EL (cell line): ENCODE measurements at places on chromosomes 16 and 17.

DNA sequence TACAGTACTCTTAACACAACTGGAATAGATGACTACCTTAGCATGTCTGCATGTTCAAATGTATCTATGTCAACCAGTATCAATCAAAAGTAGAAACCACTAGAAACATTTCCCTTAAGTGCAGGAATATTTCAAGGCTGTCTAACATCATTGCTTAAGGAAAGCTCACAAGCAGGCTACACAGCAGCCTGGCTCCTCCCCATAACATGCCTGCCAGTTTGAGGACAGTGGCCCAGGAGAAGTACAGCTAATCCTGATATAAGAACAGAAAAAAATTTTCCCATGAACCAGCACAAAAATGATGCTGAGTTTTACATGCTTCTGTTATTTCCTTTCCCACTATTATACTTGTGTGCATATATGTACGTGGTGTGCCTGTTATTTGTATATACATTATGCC is 175.1 kb downstream of the MYO1D start:
- DNase-seq: no peak

- no peak for DNase-seq
Measured at GRCh38 chr16:31709181-31709580, 164.4 kb upstream of the ZNF267 start.

- DNase-seq: no peak
Measured at GRCh38 chr17:15408803-15409202, 58.6 kb downstream of the CDRT4 start.

DNA sequence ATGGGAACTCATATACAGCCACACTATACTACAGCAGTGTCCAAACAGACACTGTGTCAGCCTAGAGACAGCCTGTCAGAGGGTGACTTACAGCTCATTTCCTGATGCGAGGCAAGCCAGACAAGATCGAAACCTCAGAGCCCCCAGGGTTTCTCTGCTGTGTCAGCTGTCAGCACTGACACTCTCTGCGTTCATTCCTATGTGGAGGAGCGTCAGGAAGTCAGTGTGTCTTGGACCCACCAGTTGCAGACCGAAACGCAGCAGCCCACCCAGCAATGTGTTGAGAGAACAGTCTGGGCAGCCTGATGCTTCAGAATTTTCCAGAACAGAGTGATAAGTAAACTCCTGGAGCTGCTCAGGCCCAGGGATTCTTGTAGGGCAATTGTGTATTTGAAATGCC is 20.6 kb upstream of the MAPT start:
- DNase-seq: no peak

GRCh38 chr17:4945176-4945943 is 3.0 kb downstream of the PFN1 start:
- peak; percentile 97 for DNase-seq

DNA sequence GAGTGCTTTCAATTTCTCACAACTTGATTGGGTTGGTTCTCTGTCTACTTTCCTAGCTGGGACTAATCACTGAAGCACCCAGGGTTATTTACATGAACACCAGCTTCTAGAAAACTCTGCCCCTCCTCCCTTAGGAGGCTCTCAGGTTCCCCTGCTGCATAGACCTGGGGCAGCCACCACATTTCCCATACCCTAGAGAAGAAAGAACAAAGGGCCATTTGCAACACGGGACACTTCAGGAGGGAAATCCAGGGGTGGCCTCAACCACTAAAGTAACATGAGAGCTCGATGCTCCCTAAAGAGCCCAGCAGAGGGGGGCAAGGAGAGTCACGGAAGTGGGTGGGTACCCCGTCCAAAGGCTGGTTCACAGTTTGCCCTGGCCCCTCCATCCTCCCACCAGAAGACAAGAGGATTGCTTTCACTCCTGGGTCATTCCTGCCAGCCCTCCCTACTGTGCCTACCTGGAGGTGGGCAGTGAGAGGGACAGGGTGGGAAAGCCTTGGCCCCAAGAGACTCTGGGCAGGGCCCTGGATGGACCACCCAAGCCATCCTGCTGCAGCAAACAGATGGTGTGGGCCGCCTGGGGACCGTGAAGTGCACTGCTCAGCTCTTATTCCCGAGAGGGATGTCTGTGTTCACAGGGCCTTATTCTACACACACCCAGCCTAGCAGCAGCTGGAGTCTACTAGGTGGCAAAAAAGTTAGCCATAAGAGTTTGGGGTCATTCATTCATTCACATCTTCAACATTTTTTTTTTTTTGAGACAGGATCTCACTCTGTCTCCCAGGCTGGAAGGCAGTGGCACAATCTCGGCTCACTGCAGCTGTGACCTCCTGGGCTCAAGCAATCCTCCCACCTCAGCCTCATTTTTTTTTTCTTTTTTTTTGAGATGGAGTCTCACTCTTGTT is 392.1 kb downstream of the SOX9 start:
- no peak for DNase-seq

- no peak for DNase-seq
Measured at GRCh38 chr17:66929591-66929990, 34.9 kb upstream of the CACNG4 start.

DNA sequence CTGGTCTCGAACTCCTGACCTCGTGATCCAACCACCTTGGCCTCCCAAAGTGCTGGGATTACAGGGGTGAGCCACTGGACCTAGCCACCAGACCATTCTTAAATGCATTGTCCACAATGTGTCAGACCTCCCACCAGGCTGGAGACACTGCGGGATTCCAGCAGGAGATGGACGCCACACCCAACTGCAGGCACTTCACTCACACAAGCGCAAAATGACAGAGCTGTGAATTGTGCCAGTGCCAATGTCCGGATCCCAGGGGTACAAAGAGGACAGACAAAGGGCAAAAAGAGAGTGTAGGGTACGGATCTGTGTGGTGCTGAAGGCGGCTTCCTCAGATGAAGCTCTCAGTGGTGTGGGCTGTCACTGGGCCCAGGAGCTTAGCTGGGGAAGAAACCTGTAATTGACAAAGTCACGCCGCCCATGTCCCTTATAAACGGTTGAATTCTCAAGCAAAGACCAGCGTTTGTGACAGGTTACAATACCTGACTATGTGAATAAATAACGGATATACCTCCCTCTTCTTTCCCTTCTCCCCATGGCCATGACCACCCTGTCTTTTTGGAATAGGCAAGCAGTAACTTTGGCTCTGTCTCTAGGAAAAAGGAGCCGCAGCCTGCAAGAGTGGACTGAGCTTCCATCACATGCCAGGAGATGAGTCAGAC is 40.0 kb downstream of the HS3ST3A1 start:
- DNase-seq: no peak

- DNase-seq: no peak
Measured at GRCh38 chr17:81306898-81307510, 11.9 kb upstream of the SLC38A10 start.

DNA sequence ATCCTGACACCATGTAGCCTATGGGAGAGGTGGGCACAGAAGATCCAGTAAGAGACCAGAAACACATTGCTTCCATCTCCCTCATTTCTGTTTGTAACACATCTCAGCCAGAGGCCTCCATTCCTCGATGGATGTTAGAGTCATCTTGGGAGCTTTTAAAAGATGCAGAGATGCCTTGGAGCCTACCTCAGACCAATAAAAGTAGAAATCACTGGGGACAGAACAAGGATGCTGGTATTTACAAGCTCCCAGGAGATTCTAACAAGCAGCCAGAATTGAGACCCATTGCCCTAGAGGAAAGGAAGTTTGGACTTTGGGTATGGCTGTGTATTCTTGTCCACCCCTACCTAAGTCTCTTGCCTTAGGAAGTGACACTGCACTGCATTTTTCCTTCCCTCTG is 40.8 kb downstream of the HS3ST3A1 start:
- DNase-seq: no peak

GRCh38 chr17:81337476-81337879 is 42.4 kb upstream of the SLC38A10 start:
- DNase-seq: no peak

DNA sequence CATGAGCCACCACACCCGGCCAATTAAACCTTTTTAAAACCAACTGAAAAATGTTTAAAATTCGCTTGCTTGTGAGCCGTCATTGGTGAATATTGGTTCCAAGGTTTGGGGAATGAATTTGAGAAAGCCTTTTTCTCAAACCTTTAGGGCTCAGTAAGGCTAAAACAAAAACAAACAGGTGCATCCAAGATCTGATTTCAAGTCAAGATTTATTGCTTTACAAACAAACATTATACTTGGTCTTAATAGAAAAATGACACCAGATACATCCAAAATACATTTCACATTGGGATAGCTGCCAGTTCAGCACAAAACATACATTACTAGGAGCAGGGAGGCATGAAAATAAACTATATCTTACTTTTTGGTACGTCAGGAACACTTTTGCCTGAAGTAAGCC is 5.4 kb downstream of the C17orf58 start:
- DNase-seq: no peak

- DNase-seq: no peak
Measured at GRCh38 chr16:70391446-70391845, 44.7 kb downstream of the DDX19A start.

DNA sequence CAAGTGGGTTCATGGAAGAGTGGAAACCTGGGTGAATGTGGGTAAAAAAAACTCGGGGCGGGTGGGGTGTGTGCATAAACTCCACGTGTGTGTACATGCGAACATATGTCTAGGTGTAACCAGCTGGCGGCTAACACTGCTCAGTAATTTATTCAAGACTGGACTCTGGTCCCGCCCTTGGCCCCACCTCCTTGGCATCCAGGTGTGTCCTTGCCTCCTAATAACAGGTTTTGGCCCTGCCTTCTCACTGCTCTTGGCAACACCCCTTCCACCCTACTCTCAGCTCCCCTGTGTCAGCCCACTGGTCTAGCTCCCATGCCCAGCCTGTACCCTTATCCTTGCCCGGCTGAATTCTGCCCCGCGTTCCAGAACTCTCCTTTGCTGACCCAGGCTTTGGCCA is 8.3 kb downstream of the FLII start:
- no peak for DNase-seq

DNA sequence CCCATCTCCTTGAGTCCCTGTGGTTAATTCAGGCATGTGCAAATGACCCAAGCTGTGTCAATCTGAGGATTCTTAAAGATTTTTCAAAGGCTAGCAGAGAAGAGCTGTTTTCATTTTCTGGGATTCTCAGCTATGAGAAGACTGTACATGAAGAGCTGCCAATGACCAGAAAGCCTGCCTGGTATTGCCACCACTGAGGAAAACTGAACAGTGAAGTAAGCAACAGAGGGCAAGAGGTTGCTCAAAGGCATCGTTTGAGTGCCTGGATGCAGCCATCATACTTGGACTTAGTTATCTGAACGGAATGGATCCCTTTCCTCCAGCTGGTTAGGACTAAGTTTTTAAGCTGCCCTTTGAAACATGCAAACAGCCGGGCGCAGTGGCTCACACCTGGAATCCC is 38.4 kb downstream of the FAM20A start:
- no peak for DNase-seq

DNA sequence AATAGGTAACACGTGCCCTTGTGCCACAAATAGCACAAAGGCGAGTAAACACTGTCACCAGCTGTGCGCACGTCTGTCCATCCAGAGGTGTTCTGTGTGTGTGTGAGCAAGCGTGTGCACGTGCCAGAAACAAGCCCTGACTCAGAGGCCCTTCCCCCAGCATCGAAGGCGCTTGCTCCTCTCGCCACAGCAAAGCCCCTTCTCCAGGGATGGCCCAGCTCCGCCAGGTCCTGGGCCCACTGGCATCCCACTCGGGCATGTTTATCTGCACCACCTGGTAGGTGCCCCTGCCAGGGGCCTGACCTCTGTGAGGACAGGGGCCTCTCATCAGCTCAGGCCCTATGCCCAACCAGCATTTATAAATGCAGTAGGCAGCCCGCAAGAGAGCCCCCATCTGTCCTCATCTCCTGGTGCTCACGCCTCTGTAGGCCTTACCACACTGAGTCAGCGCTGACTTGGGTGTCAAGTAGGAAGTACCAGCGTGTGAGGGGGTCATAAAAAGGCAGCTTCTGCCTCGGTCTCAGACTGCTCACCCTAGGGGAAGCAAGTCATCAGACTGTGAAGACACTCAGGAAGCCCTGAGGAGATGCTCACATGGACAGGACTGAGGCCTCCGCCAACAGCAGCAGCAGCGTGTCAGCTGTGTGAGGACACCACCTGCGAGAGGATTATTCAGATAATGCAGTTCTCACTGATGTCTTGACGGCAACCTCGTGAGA is 10.8 kb downstream of the TMEM235 start:
- DNase-seq: peak; percentile 47
